HT1080 (cell line): ENCODE measurements at places on chromosomes 6 and 20. TPM values are rescaled to one million over a fixed set of nuclear protein-coding genes. Genes with fewer than 3 reads are reported as not detected.

The BMP6 gene
- 3.2 and 4.0 TPM in 2 replicates for total RNA-seq

The ERVFRD-1 gene
- total RNA-seq, result not detected in 2 replicates

The NFATC2 gene
- total RNA-seq, result 0.10 and 0.23 TPM in 2 replicates

The PPP1R16B gene
- total RNA-seq, result 0.03 and 0.05 TPM in 2 replicates

The DNAH8 gene
- total RNA-seq, result not detected in 2 replicates

DNA sequence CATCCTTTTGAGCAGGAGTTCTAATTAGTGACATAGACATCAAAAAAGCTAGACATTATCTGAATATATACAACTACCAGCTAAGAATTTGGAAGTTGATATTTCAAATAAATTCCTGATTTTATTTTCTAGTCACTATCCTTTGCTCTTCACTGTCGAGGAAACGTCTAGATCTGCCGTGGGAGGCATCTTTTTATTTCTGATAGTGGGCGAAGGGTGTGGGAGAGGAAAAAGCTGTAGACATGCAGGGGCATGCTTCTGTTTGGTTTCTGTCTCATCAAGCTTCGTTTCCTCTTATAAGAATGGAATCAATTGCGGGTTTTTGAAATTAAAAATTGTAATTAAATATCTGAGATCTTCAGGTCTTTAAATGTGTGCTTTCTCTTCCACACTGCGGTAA is 16.2 kb upstream of the C6orf118 start:
- no peak for DNase-seq

GRCh38 chr6:138774370-138774769 is 801 bp downstream of the CCDC28A start:
- no peak for DNase-seq

DNA sequence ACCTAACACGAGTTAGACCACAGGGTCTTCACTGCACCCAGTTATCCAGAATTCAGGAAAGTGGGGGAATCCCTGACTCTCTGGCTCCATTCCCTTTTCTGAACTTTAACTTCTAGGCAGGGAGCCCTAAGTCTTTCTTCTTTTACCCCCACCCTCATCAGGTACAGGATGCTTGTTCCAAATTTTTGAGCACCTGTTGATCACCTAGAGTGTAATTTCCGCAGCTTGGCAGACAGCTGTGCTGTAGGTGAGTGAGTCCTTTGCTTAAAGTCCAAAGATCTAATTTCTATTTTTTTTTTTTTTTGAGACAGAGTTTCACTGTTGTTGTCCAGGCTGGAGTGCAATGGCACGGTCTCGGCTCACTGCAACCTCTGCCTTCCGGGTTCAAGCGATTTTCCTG is 89.5 kb upstream of the AKIRIN2 start:
- DNase-seq, result no peak

- peak; percentile 11 for DNase-seq
Observed at GRCh38 chr6:17015144-17015543, 86.7 kb upstream of the STMND1 start.

GRCh38 chr20:25294459-25295385 is 46.8 kb downstream of the PYGB start:
- DNase-seq, result peak; percentile 61

GRCh38 chr6:147077251-147077650 is 127.0 kb upstream of the STXBP5 start:
- DNase-seq, result no peak

- DNase-seq, result no peak
Observed at GRCh38 chr6:75494290-75494689, 690 bp upstream of the FILIP1 start.

GRCh38 chr20:38267296-38267695 is 6.8 kb upstream of the KIAA1755 start:
- DNase-seq, result no peak

DNA sequence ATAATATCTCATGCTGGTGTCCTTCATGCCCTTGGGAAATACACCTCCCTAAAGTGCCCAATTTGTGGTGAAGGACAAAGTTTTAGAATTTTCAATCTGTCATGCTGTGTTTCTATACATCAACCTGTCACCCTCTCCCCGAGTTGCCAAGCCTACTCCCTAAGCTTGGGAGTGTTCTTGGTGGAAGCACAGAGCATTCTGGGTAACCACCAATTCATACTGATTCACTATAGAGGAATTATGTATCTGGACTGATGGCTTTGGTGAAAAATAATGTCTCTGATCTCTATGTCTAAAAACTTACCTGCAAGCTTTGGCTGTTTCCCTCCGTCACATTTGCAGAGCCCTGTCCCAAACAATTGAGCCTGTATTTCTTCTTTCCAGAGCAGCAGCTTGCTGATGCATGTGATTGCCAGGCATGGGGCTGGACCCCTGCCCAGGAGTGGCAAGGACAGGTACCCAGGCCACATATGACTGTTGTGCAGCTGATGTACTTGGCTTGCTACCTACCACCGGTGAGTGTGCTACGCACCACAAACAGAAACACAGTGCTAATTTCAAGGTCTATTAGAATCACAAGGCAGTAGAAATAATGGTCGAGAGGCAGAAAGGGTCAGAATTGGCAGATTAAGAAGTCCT is 202.8 kb upstream of the CITED2 start:
- no peak for DNase-seq

- DNase-seq, result no peak
Observed at GRCh38 chr20:47735412-47736400, 49.6 kb downstream of the SULF2 start.

- DNase-seq, result peak; percentile 74
Observed at GRCh38 chr6:139852488-139853140, 478.2 kb upstream of the CITED2 start.

DNA sequence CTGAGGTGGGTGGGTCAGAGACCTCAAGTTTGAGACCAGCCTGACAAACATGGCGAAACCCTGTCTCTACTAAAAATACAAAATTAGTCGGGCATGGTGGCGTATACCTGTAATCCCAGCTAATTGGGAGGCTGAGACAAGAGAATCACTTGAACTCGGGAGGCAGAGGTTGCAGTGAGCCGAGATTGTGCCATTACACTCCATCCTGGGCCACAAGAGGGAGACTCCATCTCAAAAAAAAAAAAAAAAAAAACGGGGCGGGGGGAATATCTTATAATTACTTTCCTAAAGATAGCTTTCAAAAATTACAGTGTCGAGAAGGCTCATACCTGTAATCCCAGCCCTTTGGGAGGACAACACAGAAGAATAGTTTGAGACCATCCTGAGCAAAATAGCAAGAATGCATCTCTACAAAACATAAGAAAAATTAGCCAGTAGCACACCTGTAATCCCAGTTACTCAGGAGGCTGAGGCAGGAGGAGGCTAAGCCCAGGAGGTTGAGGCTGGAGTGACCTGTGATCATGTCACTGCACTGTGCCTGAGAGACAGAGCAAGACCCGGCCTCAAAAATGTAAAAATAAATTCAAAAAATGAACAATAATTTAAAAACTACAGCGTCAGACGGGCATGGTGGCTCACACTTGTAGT is 25.8 kb downstream of the CBFA2T2 start:
- DNase-seq, result no peak

DNA sequence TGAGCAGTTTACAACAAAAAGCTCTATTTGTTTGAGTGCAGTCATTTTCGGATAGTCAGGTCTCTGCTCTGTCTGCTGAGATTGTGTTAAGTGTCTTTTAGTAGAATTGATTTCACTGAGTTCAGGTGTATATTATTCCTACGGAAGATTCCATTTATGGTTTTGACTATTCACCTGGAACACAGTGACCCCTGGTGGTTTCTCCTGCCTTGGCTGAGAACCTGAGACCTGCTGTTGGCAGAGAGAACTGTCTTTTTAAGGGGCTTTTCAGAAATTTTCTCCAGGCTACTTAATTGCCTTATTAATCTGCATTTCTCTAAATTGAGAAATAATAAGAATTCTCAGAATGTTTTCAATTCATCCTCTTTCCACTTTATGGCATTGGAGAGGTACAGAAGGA is 508.0 kb downstream of the TBC1D32 start:
- peak; percentile 26 for DNase-seq

- DNase-seq, result peak; percentile 55
Observed at GRCh38 chr6:165231581-165232561, 77.5 kb downstream of the C6orf118 start.

- no peak for DNase-seq
Observed at GRCh38 chr6:155959898-155960495, 504.4 kb upstream of the NOX3 start.
